ENCODE measurements at places on chromosomes 4 and X. TPM values are rescaled to one million over a fixed set of nuclear protein-coding genes. Genes with fewer than 3 reads are reported as not detected.

DNA sequence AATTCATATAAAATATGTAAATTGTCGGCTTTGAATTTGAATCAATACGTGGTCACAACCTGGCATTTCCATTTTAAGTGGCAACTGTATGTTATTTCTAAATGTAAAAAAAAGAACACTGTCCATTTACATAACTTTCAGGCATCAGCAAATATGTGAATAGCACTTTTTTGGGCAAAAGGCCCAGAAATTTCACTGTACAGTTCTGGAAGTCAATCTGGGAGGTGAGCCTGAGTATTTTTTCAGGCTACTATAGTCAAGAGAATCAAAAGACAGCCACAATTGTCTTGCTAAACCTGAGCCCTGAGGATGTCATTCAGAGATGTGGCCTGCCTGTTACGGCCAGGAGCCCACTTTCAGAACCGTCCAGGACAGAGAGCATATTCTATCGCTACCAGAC lies 543.9 kb upstream of the MAGEB2 start:
- no peak for DNase-seq

DNA sequence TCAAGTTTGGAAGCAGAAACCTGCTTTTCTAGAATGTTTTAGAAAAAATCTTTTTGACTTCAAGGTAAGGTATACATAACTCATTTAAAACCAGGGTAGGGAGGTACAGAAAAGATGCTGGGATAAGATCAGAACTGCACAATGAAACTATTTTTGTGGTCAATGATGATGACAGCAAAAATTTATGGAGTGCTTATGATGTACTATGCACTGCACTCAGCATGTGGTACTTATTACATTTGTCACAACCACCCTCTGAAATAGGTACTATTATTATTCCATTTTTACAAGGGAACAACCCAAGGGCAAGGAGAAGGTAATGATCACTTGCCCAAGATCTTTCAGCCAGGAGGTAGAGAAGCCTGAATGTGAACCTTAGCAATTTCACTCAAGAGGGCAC lies 8.0 kb downstream of the GPM6B start:
- no peak for DNase-seq

- DNase-seq, result no peak
Observed at GRCh38 chr4:167023364-167023925, 210.8 kb downstream of the SPOCK3 start.

DNA sequence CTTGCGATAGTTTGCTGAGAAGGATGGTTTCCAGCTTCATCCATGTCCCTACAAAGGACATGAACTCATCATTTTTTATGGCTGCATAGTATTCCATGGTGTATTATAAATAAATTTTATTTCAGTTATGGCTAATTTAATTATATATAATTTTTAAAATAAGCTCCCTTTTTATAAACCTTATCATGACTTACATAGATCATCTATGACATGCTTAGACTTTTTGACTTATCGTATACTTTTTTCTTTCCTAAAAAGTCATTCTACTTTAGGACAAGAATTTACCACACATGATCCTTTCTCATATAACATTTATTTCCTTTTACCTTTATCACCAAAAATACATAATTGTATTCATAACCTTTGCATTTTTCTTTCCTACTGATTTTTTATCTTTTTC lies 376.5 kb downstream of the CCSER1 start:
- DNase-seq, result no peak

DNA sequence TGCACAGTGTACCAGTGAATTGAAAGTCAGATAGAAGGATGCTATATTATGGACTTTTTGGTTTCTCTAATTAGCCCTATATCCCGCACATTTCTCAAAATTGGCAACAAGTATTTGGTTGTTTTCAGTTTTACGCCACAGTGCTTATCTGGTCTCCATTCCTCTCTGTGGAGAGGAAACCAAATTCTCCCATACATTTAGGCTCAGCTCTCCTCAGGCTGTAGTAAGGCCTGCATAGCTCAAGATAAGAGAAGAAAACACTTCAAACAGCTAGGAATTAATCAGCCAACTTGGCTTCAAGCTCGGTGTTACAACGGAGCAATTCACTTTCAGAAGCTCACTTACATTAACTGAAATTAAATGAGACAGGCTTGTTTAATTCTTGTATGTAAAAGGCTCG lies 263.2 kb downstream of the PDHA2 start:
- no peak for DNase-seq

- peak; percentile 51 for DNase-seq
Observed at GRCh38 chrX:68808686-68809357, 20.0 kb upstream of the EFNB1 start.

PPP1R2C gene
- total RNA-seq, result not detected

HS3ST1 gene
- total RNA-seq, result 0.51 TPM

HGFAC gene
- total RNA-seq, result not detected

LIMCH1 gene
- 177 TPM for total RNA-seq

TTC29 gene
- total RNA-seq, result 0.72 TPM

All from tongue (tissue), 3 donors.